Retina (tissue), 1 donor: ENCODE measurements at places on chromosomes 3 and 15.

- no peak for DNase-seq
Observed at GRCh38 chr3:52171514-52172261, 17.5 kb upstream of the POC1A start.

- no peak for DNase-seq
Observed at GRCh38 chr3:32392536-32393302, 1.1 kb downstream of the CMTM7 start.

DNA sequence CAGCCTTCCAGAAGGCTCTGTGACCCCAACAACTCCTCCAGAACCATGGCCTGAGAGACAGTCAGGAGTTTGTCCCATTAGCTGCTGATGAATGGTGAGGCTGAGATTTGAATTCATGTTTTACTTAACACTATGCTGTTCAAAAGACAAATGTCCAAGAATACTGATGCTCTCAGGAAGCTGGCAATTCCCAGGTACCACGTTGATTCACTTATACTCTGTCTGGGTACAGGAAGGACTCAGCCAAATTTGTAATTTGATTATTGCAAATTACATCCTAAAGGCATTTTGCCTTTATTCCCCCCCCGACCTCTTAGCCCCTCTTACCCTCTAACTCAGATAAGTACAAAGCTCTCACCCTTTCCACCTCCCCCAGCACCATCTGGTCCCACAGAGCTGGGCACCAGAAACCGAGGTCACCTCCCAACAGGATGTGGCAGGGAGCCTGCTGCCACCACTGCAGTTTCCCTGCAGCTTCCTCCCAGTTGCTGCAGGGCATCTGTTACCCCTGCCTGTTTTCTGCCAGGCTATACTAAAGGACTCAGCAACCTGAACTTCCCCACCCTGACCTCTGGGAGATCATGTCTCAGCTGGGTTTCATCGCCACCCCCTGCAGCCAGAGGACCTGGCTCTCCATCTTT is 33.6 kb downstream of the EAF1 start:
- no peak for DNase-seq

DNA sequence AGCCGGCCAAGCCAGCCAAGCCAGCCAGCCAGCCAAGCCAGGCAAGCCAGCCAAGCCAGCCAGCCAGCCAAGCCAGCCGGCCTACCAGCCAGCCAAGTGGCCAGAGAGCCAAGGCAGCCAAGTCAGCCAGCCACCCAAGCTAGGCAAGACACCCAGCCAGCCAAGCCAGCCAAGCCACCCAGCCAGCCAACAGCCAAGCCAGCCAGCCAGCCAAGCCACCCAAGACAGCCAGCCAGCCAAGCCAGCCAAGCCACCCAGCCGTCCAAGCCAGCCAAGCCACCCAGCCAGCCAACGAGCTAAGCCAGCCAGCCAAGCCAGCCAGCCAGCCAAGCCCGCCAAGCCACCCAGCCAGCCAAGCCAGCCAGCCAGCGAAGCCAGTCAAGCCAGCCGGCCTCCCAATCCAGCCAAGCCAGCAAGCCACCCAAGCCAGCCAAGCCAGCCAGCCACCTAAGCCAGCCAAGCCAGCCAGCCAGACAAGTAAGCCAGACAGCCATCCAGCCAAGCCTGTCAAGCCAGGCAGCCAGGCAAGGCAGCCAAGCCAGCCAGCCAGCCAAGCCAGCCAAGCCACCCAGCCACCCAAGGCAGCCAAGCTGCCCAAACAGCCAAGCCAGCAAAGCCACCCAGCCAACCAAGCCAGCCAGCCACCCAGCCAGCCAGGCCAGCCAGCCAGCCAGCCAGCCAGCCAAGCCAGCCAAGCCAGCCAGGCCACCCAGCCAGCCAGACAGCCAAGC is 200.5 kb downstream of the GOLGA6L6 start:
- no peak for DNase-seq

DNA sequence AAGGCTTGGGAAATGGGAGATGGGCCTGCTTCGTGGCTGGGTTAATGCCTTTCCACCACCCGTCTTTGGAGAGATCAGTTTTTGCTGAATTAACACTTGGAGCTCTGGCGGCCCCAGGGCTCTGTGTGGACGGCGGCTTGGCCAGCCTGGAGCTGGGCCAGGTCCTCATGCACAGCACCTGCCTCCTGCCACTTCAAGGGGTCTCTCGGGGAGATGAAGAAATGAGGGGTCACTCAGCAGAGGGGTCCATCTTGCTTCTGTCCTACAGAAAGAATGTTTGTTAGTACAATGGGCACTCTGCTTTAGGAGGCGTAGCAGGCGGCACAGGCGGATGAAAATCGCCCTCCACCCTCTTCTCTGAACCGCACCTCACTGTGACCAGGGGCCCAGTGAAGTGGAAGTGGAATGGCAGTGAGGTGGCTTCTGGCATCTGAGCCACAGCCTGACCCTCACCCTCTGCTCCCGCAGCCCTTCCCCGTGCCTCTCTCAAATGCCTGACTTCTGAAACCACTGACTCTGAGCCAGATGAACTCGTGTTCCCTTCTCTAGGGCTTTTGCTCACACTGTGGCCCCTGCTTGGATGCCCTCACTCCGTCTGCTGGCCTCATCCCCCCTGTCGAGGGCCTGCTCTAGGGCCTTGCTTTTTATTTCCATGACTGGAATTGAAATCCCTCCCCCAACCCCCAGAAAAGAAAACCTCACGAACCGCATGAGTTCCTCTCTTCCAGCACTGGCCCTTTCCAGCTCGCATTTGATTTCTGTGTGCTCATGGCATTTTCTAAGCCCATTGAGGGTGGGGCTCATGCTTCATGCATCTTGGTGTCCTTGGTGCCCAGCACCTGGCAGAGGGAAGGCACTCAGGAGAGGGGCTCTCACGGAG is 42.2 kb downstream of the CHDH start:
- DNase-seq = no peak

DNA sequence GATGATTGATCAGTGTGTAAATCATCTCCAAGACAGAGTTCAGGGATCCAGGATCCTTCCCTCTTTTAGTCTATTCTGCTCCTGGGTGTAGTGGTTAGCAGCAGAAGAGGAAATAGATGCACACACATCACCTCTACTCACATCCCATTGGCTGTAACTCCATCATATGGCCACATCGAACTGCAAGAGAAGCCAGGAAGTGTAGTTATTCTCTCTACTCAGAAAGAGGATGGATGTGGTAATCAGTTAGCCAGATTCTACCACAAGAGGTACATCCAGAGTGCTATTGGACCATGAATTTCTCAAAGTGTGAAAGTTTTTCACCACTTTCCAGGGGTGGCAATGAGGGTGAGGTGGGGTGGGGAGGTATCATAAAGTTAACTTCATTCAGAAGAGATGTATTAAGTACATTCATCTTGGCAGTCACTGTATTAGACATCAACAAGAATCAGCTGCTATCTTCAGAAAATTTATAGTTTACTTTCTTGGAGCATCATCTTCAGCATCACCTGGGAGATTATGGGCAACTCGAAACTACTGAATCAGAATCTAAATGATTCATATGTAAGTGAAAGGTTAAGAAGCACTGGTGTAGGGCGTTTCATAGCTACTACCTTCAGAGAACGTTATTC is 60.6 kb upstream of the GAP43 start:
- no peak for DNase-seq

DNA sequence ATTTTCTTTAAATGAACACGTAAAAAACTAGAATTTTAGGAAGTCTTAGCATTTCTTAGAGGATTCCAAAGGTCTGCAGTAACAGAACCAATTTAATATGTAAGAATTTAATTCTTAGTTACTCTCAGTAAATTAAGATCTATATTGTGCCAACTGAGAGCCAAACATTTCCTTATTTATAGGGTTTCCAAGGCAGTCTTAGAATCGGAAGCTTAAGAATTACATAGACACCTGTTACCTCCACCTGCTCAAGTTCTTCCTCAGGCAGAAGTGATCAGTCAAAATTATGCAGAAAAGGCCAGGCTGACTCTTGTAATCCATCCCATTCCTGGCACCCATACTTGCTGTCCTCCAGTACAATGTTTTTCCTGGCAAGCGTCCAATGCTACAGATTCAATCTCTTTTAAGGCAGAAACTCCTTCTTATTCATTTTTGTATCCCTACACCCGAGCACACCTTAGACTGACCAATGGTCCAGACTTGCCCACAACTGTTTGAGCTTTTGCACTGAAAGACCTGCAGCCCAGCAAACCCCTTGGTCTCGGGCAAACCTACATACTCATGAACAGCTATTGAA is 64.3 kb downstream of the NCEH1 start:
- DNase-seq = no peak

DNA sequence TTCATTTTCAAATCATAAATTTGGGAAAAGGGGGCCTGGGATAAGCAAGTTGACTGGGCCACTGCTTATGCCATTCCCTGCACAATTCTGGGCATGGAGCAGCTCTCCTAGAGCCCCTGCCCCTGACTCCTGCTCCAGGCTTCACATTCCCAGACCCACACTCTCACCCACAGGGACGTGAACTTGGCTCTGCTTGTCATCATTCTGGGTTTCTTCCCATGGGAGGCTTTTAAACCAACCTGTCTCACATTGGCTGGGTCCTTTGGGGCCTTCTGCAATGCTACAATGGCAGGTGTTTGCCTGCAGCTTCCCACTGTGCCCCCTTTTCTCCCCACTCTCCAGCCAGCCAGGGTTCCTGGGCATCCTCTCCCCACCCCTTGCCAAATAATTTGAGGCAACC is 49.1 kb downstream of the CYP19A1 start:
- no peak for DNase-seq

DNA sequence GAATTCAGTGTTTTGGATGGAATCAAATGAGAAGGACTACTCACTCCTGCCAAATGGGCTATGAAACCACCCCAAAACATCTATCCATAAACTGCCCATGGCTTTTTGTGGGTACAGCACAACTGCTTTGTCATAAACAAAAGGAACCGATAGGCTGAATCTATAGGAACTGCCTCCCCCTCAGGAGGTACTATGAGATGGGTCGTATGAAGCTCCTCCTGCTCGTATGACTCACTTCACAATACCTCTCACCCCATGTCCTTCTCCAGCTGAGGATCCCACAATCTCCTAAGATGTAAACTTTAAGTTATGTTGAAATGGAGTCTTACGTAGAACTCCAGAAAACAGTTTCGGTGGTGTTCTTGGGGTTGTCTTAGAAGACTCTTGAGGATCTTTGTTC is 129.9 kb upstream of the SAMMSON start:
- no peak for DNase-seq
